ENCODE measurements at places on chromosomes 7 and 10. TPM values are rescaled to one million over a fixed set of nuclear protein-coding genes. Genes with fewer than 3 reads are reported as not detected.

- DNase-seq, result no peak
Measured at GRCh38 chr7:151236406-151236805, 4.1 kb downstream of the CHPF2 start.

DNA sequence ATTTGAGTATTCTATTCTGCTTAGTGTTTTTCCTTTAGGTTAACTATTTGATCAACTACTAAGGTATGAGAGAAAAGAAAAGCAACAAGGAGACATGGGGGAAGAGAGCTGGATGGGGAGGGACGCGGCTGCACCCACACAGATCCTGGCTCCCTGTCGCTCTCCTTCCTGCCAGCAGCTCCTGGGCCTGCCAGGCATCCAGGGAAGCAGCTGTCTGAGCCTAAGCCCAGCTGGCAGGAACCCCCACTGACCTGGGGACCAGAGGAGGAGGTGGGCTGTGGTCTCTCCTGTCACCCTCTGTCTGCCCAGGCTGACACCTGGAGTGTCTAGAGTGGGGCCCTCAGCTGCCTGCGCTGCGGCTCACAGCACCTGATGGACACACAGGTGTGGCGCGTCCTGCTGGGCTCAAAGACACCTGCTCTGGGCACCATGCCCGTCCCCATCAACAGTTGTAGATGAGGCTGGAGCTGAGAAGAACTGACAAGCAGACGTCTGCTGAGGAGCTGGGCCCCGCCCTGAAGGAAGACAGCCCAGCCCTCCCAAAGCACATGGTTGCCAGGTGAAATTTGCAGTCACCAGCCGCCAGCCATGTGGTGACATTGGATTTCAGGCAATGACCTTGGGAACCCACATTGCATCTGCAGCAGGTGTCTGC, 207.9 kb downstream of the PLXNA4 start:
- DNase-seq, result no peak

DNA sequence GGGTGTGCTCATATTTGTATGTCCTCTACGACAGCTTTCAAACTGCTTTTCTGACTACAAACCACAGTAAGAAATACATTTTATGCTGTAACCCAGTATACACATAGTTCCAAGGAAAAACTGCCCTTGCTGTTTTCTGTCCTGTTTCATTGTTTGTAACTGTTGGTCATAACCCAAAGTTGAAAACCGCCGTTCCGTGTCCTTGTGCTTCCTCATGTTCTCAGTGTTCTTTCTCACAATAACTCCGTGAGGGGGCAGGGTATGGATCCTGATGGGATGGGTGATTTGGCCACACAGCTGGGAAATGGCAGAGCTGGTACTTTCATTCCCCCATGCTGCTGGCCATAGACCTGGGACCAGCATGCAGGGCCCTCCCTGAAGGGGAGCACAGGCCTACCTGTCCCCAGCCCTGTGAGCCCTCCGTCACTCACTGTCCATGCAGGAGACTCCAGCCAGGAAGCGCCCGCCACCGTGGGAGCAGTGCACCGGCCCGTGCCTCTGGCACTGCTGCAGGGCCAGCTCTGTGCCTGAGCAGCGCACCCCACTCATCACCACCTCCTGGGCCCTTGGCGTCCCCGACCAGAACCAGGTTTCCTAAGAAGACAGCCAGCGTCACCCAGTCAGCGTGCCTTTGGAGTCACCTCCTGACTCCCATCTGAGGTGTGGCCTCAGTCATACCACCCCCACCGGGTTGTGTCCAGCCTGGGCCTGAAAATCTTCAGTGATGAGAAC, 12.7 kb downstream of the LOXL4 start:
- DNase-seq, result no peak

- DNase-seq, result no peak
Measured at GRCh38 chr10:21238044-21238443, 287.4 kb downstream of the SKIDA1 start.

MMP21 gene
- total RNA-seq, result 0.18 TPM
